ENCODE measurements at places on chromosomes 5 and 9.

- DNase-seq, result no peak
Measured at GRCh38 chr5:34606101-34606500, 50.0 kb upstream of the RAI14 start.

- DNase-seq, result no peak
Measured at GRCh38 chr5:146890731-146891440, 12.3 kb upstream of the PPP2R2B start.

- no peak for DNase-seq
Measured at GRCh38 chr5:135216471-135217343, 182.3 kb downstream of the MACROH2A1 start.

- no peak for DNase-seq
Measured at GRCh38 chr5:126812199-126812570, 35.2 kb downstream of the LMNB1 start.

DNA sequence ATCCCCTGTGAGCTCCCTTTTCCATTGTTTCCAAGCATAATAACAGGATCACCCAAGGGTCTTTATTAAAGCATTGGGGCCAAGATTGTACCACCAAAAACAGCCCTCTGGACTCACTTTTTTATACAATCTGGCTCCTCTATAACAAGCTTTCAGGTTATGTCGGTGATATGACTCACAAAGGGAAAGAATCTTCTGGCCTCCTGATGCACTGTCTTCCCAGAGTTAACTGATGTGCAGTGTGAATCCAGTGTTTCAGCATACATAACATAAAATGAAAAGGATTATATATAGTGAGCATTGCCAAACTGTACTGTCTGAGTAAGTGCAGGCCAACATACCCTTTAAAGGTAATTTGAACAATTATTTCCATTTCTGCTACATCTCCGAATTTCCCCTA is 33.9 kb upstream of the MAN2A1 start:
- DNase-seq, result no peak

GRCh38 chr9:91384954-91385353 is 23.2 kb upstream of the AUH start:
- DNase-seq, result no peak

DNA sequence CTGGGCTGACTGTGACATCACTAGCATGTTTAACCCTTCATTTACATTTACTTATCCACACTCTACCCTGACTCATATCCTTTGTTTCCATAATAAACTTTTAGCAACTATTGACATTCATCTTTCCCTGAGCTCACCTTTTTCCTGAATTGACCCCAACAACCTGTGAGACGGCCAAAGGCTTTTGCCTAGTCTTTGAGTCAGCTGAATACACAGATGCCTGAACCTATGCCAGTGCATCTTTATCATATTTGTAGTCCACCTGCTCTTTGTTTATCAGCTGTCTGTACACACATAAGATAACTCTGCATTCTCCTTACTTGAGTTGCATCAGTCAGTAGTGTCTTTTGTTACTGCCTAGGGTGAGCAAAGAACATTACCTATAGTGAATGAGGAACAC is 128.5 kb upstream of the HMHB1 start:
- no peak for DNase-seq

- DNase-seq, result no peak
Measured at GRCh38 chr9:19424176-19424779, 15.5 kb downstream of the ACER2 start.

DNA sequence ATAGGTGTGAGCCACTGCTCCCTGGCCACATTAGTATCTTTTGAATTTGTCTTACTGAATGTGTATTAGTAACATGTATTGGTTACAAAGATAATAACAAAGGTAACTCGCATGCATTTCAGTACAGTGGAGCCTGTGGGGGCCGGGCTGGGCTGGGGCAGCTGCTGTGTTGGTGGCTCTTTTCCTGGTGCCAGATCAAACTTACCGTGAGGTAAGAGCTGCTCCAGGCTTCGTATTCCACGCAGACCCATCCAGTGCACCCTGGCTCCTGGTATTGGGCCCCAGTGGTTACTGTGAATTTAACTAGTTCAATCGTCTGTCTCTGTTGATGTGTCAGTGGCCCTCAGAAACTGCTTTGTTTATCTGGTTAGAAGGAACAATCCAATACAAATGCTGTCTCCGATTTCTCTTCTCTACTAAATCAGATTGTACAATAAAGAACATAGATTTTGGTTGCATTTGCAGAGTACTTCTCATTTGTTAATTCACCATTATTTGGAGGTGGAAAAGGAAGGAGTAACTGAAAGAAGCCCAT is 15.6 kb downstream of the PRRC2B start:
- no peak for DNase-seq

DNA sequence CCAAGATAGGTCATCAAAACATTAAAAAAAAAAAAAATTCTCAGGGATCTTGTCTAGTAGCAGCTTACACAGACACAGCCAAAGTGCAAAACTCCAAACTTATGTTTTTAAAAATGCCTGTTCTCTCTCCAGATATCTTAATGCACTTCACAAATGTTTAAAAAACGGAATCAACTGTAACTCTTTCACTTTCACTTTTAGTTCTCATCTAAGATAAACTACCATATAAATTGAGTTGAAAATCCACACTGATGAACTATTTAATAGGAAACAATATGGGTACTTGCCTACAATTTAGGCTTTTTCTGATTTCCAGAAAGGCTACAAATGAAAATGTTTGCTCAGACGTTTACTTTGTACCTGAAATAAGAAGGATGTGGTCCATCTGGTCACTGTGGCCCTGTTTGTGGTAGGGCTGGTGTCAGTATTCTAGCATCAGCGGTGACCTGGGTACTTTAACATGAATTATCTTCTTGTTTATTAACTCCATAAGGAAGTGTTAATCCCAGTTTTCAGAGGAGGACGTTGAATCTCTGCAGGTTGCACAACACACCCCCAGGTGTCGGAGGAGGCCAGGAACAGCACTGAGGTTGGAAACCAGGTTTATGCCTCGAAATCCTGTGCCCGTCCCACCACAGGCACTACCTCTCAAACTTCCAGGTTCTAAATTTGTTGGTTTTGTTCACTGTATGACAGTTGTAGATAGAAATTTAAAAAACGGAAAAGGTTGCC is 13.3 kb upstream of the LPCAT1 start:
- DNase-seq, result no peak

DNA sequence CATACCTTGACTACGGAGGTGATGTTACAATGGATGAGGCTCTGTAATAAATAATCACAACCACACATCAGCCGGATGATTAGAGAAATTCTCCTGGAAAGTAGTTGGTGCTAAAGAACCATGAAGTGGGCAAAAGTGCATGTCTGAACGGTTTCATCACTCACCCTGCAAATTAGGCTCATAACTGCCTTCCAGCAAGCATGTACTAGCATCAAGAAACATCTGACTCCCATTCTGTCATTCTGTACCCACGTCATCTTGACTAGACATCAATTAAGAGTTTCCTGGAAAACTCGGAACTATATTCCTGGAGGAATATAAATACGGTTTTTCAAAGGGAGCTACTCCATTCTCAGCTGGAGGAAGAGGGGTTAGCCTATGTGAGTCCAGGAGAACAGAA is 52.2 kb downstream of the HSD17B3 start:
- no peak for DNase-seq

DNA sequence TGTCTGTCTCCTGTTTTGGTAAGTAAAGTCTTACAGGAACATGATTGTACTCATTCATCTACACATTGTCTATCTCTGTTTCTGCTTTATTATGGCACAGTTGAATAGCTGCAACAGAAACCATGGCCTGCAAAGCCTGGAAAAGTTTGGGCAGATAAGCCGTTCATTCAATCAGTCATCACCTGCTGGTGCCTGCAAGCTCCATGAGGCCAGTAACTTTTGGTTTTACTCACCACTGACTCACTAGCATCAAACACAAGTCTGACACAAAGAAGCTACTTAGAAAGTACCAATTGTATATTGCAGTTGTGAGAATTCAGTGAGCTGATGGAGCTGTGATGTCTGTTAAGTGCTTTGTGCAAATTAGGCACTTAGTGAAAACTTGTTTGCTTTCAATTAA is 373.6 kb upstream of the SGCD start:
- DNase-seq, result no peak

- DNase-seq, result no peak
Measured at GRCh38 chr9:73916016-73916673, 581.0 kb upstream of the RORB start.

GRCh38 chr5:141778683-141779082 is 96.7 kb upstream of the ARAP3 start:
- no peak for DNase-seq

- DNase-seq, result no peak
Measured at GRCh38 chr9:136667940-136668760, 5.4 kb downstream of the EGFL7 start.

DNA sequence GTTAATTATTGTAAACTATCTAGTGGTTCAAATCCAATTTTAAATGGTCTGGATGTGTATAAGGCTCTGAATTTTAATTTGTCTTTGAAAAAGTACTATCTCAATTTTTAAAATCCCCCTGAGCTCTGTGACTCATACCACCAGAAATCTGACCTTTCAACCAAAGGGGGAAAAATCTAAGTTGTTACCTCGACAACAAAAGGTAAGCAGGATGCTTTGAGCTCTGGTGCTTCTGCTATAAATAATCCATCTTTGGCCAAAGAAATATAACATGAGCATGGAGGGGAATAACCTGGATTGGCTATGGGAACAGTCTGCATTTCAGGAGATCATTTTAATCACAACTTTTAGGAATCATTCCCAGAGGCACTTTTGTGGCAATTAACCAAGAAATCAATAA is 76.3 kb upstream of the PCSK1 start:
- no peak for DNase-seq

DNA sequence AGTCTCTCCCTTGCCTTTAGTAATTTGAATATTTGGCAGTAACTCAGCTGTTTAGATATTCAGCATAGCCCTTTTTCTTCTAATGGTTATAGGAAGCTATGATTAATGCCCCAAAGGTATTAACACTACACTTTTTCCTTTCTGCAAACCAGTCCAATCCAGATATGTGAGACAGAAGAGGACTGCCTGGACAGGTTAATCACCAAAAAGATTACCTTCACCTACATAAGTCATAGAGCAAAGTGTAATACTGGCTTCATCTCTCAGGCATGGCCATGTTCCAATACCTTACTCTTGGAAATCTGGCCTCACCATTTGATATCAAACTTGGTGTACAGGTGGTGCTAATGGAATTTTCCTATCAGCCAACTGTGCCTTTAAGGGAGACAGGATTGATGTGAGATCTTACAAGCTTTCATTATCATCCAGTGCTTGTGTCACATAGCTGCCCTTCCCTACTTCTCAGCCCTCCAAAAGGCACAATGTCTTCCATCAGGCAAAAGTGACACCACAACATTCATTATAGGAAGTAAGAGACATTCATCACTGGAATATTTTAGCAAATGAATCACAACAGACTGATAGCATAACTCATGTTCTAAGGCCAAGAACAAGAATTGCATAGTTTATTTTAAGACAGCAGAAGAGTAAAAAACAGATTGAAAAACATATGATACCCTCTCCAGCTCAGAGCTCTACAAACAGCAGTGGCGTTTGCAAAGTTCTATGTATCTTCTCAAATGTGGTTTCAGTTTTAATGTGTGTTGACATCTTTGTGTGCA is 91.2 kb upstream of the PAM start:
- no peak for DNase-seq

- no peak for DNase-seq
Measured at GRCh38 chr5:125149527-125149926, 403.1 kb upstream of the ZNF608 start.

DNA sequence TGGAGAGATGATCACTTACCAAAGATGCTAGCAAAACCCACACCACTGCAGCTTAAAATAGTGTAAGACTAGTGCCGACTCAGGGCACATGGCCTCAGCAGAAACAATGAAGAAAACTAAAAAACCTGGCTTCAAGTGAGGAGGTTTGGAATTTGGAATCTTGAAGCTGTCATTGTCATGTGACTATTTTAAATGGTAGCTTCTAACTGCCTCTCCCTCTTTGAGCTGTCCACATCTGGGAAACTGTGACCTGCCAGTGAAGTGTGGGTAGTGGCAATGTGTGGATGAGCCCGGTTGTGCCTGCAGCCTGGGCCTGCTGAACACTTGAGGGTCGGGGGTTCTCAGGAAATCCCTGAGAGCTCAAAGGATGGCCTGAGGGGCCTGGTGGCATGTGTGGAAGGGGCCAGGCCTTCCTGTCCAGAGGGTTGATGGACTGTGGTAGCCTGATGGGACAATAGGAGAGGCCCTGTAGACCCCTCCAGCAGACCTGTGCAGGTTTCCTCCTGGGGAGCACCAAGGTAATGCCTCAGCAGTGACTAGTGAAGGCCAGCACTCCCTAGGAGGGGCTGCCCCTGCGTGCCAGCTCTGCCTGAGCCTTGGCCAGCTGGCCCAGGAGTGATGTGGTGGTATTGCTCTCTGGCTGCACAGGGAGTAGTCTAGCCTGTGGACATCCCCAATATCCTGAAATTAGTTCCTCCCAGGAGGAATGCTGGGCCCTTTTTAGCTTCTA is 13.6 kb downstream of the USP20 start:
- no peak for DNase-seq

GRCh38 chr5:132714456-132715307 is 22.7 kb downstream of the KIF3A start:
- no peak for DNase-seq

DNA sequence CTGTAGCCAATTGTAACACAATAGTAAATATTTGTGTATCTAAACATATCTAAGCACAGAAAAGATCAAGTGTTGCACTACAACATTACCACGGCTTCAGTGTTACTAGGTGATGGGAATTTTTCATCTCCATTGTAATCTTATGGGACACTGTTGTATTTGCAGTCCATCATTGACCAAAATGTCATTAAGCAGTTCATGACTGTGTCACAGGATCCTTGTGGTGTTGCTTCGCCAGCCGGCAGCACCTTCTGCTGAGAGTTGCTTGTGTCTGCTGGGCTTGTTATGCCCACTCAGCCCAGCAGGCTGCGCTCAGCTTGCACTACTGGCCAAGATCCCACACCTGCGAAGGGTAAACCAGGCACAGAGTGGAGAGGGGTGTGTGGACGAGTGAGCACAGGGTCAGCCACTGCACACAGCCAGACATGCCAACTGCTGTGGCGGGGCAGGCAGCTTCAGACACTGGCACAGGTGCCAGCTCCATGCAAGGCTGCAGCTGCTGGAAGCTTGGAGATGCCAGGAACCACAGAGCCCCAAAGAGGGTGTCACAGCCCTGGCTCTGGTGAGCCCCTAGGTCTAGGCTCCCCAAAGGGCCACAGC is 273.7 kb downstream of the CETN3 start:
- DNase-seq, result no peak

- peak; percentile 57 for DNase-seq
Measured at GRCh38 chr5:138503487-138504270, 38.4 kb downstream of the EGR1 start.

GRCh38 chr5:68456756-68457217 is 241.2 kb downstream of the PIK3R1 start:
- DNase-seq, result no peak

GRCh38 chr5:8870959-8871355 is 674.9 kb downstream of the SEMA5A start:
- no peak for DNase-seq
